Type B pancreatic cell (in vitro differentiated cells): ENCODE measurements at places on chromosomes 11 and 22. TPM values are rescaled to one million over a fixed set of nuclear protein-coding genes. Genes with fewer than 3 reads are reported as not detected.

GRCh38 chr11:62464655-62465054 is 45.8 kb downstream of the SCGB1A1 start:
- no peak overlapping the region for H3K4me3 ChIP-seq
- peaks cover 4% of the 10 kb centered on the region for H3K4me1 ChIP-seq
- H3K27me3 ChIP-seq, result no peaks in the 10 kb centered on the region
- no peak overlapping the region for H3K27ac ChIP-seq

GRCh38 chr22:45292731-45293442 is 8.1 kb downstream of the UPK3A start:
- no peak overlapping the region for H3K4me3 ChIP-seq
- H3K4me1 ChIP-seq, result no peaks in the 10 kb centered on the region
- DNase-seq, result no peak

- H3K27ac ChIP-seq, result no peak overlapping the region
- no peak for DNase-seq
- no peak overlapping the region for H3K4me3 ChIP-seq
- H3K4me1 ChIP-seq, result peaks cover 12% of the 10 kb centered on the region
- peaks cover 9% of the 10 kb centered on the region for H3K36me3 ChIP-seq
Measured at GRCh38 chr11:75577207-75577606, 15.2 kb downstream of the SERPINH1 start.

The GTSE1 gene
- 12.3 and 39.6 TPM in 2 replicates for total RNA-seq

GRCh38 chr11:129317571-129317970 is 58.1 kb upstream of the BARX2 start:
- H3K4me1 ChIP-seq, result peaks cover 52% of the 10 kb centered on the region
- H3K27me3 ChIP-seq, result no peaks in the 10 kb centered on the region
- no peak for DNase-seq
- H3K27ac ChIP-seq, result peak overlapping the region; percentile 70
- no peak overlapping the region for H3K4me3 ChIP-seq

The ZBTB44 gene
- total RNA-seq, result 29.7 and 37.3 TPM in 2 replicates

GRCh38 chr11:67272327-67273259 is 6.3 kb downstream of the GRK2 start:
- no peaks in the 10 kb centered on the region for H3K27me3 ChIP-seq
- H3K27ac ChIP-seq, result no peak overlapping the region
- no peak overlapping the region for H3K4me3 ChIP-seq
- no peak for DNase-seq
- no peaks in the 10 kb centered on the region for H3K36me3 ChIP-seq

- H3K27ac ChIP-seq, result no peak overlapping the region
- peaks cover 3% of the 10 kb centered on the region for H3K36me3 ChIP-seq
- DNase-seq, result no peak
- peaks cover 4% of the 10 kb centered on the region for H3K4me1 ChIP-seq
- no peak overlapping the region for H3K4me3 ChIP-seq
- H3K27me3 ChIP-seq, result peaks cover 42% of the 10 kb centered on the region
Measured at GRCh38 chr11:131748151-131749050, 378.0 kb downstream of the NTM start.

GRCh38 chr11:33737362-33737821 is 1.2 kb upstream of the CD59 start:
- H3K27me3 ChIP-seq, result peaks cover 5% of the 10 kb centered on the region
- H3K4me3 ChIP-seq, result peak overlapping the region; percentile 94
- peaks cover 28% of the 10 kb centered on the region for H3K4me1 ChIP-seq
- peak overlapping the region; percentile 91 for H3K27ac ChIP-seq
- peaks cover 18% of the 10 kb centered on the region for H3K36me3 ChIP-seq

GRCh38 chr11:3609416-3610265 is 32.2 kb downstream of the ART5 start:
- peaks cover 6% of the 10 kb centered on the region for H3K27me3 ChIP-seq
- no peak overlapping the region for H3K27ac ChIP-seq
- no peak for DNase-seq
- peaks cover 3% of the 10 kb centered on the region for H3K4me1 ChIP-seq

DNA sequence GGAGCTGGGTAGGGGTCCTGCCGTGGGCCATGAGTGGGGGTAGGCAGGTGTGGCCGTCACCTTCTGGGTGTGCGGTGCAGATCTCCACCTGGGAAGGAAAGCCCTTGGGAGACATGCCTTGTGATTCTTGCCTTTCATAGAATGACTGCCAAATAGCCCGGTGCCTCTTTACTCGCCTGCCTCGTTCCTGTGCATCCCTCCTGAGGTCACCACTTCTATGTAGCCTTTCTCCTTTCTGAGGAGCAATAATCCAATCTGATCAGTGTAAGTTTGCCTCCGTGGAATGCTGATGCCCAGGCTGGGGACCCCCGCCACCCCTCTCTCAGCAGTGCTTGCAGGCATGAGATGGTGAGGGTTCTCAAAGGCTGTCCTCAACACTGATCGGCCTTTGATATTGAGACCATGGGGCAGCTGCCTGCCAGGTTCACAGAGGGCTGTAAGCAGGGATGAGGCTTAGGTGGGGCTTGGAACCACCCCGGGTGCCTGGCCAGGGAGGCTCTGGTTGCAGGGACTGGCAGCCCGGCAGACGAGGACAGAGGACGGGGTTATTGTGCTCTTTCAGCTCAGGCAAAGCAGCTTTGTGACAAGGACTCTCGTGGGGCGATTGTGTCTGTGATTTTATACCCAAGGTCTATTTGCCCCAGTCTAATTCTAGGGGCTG is 86.1 kb upstream of the WNT7B start:
- no peak for DNase-seq
- no peak overlapping the region for H3K27ac ChIP-seq
- H3K4me1 ChIP-seq, result no peaks in the 10 kb centered on the region
- H3K27me3 ChIP-seq, result peaks cover 81% of the 10 kb centered on the region
- H3K36me3 ChIP-seq, result no peaks in the 10 kb centered on the region

- H3K4me3 ChIP-seq, result peak within 1 kb of the TSS; percentile 23
- H3K27me3 ChIP-seq, result peaks cover 7% of the 10 kb centered on the region
- peaks cover 24% of the 10 kb centered on the region for H3K4me1 ChIP-seq
Measured at GRCh38 chr11:16356057-16356760, at the start of gene SOX6. Gene SOX6, minus strand, starts transcription at chr11:16356546. Its CDS starts 15,298 bp downstream, at chr11:16341248.

- no peak overlapping the region for H3K27ac ChIP-seq
- no peaks in the 10 kb centered on the region for H3K36me3 ChIP-seq
- DNase-seq, result no peak
Measured at GRCh38 chr11:31887180-31887579, 76.1 kb upstream of the PAX6 start.

DNA sequence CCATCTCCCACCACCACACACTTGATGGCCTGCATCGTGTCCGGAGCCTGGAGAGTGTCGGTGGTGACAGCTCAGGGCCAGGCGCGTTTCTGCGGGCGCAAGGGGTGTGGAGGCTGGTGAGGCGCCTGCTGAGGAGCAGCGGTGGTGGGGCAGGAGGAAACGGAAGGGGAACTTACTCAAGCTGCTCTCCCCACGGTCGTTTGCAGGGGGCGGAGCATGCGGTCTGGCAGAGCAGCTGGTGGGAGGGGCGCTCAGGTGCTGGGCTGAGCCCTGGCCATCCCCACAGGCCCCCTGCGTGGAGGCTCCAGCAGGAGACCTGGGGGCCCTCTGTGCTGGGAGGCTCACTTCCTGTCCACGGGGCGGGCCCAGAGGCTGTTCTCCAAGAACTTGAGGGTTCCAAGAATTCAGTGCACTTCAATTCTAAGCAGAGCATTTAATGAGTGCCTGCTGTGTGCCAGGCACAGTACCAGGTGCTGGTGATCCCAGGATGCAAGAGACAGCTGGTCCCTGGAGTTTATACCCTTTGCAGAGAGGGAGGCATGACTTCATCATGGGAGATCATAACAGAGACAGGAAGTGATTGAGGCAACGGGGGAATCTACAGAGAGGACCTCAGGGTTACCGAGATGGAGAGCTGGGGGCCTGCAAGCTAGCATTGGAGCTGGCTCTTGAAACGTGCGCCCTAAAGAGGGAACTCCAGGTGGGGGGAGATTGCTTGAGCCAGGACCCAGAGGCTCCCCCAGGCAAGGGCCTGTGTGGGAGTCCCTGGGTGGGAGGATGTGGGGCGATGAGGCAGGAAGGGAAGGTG is at the start of gene RAC2:
Gene RAC2 (minus strand): TSS at position 156 of the 808 bp plus-strand sequence. CDS start 121 bp downstream, at position 35.
- no peak within 1 kb of the TSS for H3K4me3 ChIP-seq
- DNase-seq, result no peak
- H3K4me1 ChIP-seq, result peaks cover 4% of the 10 kb centered on the region
- H3K36me3 ChIP-seq, result no peaks in the 10 kb centered on the region
- H3K27me3 ChIP-seq, result peaks cover 3% of the 10 kb centered on the region
- H3K27ac ChIP-seq, result no peak within 1 kb of the TSS

The PHOX2A gene
- 2.8 and 3.0 TPM in 2 replicates for total RNA-seq
